Stimulated activated CD4-positive, alpha-beta T cell treated with anti-CD3 and anti-CD28 coated beads, TNF-alpha, amount 100 ng/mL, for 48 hours (primary cell): ENCODE measurements at places on chromosomes 6 and 20.
A peak's percentile ranks its signal among the peaks of the same experiment; 100 is the strongest.

DNA sequence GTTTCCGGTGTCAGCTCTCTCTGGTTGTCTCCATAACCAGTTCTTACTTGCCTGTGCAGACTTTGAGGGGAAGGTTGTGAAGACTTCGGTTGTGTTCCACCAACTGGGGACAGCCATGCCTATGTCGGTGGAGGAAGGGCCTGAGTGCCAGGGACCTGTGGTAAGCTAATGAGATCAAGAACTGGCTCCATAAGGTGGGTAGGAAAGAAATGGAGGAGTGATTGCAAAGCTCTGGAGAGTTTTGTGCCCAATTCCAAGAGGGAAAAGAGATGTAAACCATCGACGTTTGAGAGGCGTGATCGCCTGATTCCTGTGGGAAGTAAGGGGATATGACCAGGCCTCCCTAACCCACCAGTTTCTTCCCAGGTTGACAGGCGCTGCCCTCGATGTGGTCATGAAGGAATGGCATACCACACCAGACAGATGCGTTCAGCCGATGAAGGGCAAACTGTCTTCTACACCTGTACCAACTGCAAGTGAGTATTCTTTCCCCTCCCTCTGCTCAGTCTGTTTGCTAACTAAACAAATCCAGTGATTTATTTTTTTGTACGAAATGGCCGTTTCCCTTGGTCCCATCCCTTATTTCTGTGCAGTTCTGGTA is 893 bp downstream of the POLR1H start:
- DNase-seq: no peak

DNA sequence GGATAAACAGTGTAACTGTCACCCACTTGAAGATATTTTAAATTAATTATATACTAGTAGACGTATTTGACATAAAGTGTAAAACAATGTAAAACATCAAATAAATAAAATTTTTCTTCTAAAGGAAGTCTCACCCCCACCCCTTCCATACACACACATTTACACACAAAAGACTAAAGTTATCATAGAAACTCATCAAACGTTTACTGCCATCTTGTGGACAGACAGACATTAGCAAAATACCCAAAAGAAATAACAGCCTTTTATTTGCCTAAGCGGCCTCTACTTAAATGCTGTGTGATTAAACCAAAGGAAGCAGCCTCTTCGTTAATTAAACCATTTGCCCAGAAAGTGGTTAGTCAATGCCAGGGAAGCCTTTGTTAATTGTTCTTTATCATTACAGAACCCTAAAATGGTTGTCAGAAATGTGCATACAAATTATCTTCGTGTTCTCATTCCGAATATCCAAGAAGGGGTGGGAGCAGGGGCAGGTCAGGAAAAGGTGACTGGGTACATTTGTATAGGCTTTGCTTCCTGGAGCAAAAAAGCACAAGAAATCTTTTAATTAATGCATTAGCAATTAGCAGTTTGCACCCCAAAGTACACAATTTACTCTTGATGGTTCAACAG is 176.2 kb upstream of the SASH1 start:
- no peak for DNase-seq

GRCh38 chr20:46931699-46932098 is 37.1 kb downstream of the EYA2 start:
- DNase-seq: no peak

- no peak for DNase-seq
These were observed 328.3 kb downstream of the FARS2 start for GRCh38 chr6:5589422-5590141.

DNA sequence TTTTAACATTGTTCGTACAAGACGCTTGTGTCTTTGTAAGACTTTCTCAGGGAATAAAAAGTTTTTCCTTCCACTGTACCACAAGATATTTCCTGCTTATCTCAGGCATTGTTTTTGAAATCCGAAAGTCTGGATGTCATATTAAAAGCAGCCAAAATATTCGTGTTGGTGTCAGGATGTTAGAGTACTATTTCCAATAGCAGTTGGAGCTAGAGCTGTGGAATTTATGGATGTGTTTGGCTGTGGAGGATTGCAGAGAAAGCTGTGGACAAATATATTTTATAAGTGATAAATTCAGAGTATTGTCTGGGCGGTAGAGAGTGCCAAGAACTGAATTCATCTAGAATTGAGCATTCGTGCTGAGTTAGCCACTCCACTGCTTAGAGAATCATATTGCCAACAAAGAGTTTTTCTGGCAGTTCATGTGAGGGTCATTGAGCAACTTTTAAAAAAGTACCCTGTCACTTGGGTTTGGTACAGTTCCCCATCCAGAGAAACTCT is 57.7 kb downstream of the ZDHHC14 start:
- no peak for DNase-seq

DNA sequence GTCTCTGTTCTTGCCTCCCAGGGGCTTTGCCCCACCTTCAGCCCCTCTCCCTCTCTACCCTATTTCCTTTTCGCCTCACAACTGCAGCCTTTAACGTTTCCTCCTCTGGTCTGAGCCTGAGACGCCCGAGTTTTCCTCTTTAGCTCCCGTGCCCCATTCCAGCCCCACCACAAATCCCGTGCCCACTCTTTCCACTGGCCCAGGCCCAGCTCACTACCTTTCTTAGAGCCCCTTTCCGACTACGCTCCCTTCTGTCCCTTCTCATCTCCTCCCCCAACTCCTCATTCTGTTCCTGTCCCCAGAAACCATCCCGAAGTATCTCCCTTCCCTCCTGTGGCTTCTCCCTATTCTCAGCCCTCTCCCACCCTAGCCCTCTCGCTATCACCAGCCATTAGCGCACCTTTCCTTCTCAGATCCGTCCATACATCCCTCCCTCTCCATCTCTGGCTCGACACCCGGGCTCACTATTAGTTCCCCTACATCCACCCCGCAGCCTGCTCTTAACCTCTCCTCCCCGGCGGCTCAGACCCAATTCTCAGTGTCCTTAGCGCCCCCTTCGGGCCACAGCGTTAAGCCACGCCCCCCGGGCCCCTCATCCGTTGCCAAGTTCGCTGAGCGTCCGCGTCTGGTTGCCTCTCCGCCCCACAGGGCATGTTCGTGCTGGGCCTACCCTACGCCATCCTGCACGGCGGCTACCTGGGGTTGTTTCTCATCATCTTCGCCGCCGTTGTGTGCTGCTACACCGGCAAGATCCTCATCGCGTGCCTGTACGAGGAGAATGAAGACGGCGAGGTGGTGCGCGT is 2.7 kb downstream of the SLC32A1 start:
- peak; percentile 57 for DNase-seq

DNA sequence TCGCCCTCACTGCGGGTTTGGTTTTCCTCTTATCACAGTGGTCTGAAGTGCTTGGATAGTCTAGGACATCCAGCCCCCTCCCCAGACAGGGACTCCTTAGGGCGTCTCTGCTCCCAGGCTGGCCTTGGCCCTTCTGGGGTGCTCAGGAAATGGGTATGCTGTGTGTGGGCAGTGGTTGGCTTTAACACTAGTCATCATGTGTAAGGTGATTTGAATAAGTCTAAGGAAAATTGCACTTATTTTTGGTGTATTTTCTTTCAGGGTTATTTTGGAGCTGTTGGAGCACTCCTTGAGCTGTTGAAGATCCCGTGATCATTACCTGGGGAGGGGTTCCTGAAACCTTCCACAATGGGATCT is 33.8 kb downstream of the PANK2 start:
- no peak for DNase-seq
